ENCODE measurements at places on chromosomes 2 and 18.

DNA sequence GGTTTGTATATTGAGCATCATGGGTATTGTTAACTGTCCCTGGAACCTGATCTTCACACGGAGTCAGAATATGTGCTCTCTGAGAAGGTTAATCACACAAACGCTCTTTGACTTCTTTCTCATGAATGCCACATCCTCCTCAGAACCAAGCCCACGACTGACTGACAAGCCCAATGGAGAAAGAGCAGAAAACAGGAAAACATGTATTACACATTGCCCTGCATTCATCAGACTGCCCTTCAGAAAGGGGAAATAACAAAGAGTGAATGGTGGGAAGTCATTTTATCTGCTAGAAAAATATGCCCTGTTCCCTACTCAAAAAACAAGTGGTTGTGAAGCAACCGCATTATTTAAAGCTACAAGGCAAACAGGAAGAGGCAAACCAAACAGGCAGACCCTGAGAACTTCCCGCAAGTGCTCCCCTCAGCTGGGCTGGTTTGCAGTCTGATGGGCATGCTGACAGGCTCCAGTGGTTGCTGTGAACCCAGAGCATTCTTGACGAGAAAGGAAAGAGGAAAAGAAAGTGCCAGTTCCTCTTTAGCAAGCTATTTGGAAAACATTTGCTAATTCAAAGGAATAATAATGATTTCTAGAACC, 172.9 kb upstream of the SETBP1 start:
- no peak for DNase-seq

- DNase-seq, result no peak
Measured at GRCh38 chr18:48813833-48814489, 136.8 kb downstream of the SMAD7 start.

DNA sequence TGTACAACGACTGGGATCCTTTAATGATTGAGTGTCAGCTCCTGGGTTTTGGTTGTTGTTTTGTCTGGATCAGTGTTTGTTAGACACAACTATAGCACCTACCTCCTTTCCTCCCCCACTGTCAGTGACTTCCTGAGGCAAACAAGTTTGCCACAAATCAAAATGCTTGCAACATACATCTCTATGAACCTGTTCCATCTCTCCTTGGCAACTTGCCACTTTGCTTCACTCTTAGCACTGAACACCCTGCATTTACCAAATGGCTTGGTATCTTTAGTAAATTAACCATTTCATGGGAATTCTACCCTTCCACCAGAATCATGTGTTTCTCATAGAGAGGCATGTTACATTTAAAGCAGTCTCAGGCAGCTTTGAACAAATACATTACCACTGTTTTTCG, 301.1 kb upstream of the TANK start:
- DNase-seq, result no peak

DNA sequence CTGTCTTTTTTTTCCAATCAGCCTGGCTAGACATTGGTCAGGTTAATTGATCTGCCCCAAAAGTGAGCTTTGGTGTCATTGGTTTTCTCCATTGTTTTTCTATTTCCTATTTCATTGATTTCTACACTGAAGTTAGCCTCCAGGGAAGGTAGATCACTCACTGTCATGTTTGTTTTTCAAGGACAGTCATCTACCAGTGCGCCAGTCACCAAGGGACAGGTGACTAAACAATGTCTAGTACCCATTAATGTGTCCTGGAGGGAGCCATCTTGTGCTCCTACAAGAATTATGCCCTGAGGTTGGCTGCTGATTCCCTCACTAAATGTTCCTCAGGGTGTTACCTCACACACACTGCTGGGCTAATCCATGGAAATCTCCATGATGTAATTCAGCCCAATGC, 17.6 kb upstream of the USP40 start:
- no peak for DNase-seq

DNA sequence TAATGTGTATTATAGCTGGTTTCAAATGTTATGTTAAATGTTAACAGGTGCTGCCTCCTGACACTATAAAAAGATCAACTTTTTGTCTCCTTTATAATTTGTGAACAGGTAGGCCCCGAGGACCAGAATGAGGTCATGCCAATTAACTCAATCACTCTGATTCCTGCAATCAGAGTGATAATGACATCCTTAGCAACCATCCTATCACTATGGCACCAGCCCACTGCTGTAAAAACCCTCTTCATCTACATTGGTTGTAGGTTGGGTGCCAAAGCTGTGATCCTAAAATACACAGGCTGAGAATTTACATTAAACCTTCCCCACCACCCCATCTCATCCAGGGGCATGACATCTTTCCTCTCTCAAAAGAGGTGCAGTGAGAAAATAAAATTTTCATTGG, 103.5 kb downstream of the CPO start:
- no peak for DNase-seq

- no peak for DNase-seq
Measured at GRCh38 chr2:134238371-134238770, 15.5 kb upstream of the MGAT5 start.

DNA sequence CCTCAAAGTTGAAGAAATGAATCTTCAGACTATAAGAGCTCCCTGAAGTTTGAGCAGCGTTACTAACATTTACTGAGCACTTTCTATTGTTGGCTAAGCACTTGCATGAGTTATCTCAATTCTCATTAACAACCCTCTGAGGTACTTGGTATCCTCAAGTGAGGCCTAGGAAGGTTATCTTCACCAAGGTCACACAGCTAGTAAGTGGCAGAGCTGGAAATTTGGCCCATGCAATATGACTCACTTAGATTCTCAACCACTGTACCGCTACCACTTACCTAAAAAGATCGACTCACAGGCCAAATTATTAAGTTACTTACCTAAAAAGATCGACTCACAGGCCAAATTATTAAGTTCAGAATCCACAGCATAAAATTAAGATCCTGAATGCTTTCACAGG, 8.7 kb upstream of the METAP1D start:
- no peak for DNase-seq

- no peak for DNase-seq
Measured at GRCh38 chr2:14773696-14774095, 141.2 kb downstream of the LRATD1 start.

DNA sequence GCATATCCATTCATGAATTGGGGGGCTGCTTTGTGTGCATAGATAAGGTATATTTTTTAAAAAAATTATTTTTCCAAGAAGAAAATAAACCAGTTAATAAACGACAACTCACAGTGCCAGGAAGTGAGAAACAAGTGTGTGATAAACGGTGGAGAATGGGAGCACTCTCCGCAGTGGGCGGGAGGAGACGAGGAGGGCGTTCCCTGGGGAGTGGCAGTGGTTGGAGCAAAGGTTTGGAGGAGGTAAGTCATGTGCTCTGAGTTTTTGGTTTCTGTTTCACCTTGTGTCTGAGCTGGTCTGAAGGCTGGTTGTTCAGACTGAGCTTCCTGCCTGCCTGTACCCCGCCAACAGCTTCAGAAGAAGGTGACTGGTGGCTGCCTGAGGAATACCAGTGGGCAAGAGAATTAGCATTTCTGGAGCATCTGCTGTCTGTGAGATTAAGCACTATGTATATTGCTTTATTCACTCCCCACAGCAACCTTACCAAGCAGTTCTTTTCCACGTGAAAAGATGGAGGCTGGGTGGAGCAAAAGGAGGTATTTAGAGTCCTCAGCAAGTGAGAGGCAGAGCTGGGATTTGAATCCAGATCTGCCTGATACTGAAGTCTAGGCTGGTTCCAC, 27.0 kb upstream of the CASP8 start:
- DNase-seq, result no peak

DNA sequence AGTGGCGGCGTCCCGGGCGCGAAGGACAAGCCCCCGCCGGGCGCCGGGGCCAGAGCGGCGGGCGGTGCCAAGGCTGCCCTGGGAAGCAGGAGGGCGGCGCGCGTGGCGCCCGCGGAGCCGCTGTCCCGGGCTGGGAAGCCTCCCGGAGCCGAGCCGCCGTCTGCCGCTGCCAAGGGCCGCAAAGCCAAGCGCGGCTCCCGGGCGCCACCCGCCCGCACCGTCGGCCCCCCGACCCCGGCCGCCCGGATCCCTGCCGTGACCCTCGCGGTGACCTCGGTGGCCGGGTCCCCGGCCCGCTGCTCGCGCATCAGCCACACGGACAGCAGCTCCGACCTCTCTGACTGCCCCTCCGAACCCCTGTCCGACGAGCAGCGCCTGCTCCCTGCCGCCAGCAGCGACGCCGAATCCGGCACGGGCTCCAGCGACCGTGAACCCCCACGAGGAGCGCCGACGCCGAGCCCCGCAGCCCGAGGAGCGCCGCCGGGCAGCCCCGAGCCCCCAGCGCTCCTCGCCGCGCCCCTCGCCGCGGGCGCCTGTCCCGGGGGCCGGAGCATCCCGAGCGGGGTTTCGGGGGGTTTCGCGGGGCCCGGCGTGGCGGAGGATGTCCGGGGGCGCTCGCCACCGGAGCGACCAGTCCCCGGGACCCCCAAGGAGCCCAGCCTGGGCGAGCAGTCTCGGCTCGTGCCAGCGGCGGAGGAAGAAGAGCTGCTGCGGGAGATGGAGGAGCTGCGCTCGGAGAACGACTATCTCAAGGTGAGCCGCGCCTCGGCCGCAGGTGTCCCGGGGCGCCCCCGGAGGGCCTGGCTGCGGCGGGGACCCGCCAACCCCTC, 820 bp downstream of the MTCL1 start:
- DNase-seq, result no peak

GRCh38 chr18:3260995-3261372, 949 bp upstream of the MYL12B start:
- no peak for DNase-seq

DNA sequence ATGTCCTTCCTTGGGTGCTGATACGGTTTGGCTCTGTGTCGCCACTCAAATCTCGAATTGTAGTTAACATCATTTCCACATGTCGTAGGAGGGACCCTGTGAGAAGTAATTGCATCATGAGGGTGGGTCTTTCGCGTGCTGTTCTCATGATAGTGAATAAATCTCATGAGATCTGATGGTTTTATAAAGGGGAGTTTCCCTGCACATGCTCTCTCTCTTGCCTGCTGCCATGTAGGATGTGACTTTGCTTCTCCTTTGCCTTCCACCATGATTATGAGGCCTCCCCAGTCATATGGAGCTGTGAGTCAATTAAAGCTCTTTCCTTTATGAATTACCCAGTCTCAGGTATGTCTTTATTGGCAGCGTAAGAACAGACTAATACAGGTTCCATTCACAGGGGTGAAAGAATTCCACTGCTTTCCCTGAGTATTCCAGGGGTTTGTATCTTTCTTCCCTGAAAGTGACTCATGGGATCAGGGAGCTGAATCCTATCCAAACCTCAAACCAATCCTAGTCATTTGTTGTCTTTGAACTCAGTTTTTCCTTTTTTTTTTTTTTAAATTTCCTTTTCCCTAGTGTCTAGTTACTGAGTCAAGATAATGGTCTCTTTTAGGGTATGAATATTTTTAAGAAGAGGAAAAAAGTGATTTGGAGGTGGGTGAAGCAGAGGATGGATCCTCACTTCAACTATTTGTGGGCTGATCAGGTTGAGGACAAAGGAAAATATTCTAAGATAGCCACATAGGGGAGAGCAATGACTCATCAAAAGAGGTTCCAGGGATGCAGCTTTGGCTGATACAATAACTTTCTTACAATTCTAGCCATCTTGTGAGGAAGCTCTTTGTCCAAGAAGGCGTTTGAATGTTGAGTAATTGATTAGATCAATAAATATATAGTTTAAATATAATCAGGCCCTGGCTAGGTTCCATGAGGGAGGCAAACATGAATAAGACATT, 19.5 kb upstream of the KCNE4 start:
- DNase-seq, result no peak

GRCh38 chr2:71067567-71068217, 756 bp upstream of the NAGK start:
- no peak for DNase-seq

DNA sequence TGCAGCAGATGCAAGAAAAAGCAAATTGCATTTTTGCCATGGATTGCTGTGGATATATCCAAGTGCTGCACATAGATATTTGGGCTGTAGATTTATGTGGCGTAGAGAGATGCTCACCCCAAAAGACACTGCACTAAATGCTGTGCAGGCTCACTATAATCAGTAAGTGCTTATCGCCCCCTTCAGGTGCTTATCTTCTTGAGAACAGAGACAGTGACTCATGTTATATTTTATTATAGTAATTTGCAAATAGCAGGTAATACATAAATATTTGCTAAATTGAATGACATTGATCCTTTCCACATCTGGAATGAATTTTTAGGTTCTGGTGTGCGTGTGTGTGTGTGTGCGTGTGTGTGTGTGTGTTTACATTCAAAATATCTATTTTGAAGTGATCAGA, 36.8 kb upstream of the PLEKHM3 start:
- peak; percentile 16 for DNase-seq

DNA sequence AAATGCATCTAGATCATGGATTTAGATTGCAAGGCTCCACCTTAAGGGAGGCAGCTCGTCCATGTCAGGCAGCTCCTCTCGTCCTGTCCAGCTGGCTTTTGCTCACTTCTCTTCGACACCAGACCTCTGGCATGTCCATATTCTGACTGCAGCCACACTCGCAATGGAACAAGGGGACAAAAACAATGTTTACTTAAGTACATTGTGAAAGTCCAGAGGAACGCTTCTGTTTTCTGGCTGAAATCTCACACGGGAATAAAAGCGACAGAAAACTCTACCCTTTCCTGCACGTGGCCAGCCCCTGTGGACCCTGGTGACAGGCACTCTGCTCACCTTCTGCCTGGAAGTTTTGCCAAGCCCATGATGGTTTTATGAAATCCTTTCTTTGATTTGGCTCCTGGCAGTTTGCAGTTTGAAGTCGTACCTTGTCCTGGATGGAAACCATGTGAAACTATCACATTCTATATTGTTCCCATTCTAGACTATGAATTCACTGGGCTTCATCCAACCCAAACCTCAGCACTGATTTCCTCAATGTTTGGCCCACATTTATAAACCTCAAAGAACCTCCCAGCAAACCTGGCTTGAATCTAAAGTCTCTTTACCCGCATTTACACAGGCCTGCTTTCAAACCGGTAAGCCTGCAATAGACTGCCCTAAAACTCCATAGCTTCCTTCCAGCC, 134.3 kb upstream of the PIEZO2 start:
- DNase-seq, result no peak

DNA sequence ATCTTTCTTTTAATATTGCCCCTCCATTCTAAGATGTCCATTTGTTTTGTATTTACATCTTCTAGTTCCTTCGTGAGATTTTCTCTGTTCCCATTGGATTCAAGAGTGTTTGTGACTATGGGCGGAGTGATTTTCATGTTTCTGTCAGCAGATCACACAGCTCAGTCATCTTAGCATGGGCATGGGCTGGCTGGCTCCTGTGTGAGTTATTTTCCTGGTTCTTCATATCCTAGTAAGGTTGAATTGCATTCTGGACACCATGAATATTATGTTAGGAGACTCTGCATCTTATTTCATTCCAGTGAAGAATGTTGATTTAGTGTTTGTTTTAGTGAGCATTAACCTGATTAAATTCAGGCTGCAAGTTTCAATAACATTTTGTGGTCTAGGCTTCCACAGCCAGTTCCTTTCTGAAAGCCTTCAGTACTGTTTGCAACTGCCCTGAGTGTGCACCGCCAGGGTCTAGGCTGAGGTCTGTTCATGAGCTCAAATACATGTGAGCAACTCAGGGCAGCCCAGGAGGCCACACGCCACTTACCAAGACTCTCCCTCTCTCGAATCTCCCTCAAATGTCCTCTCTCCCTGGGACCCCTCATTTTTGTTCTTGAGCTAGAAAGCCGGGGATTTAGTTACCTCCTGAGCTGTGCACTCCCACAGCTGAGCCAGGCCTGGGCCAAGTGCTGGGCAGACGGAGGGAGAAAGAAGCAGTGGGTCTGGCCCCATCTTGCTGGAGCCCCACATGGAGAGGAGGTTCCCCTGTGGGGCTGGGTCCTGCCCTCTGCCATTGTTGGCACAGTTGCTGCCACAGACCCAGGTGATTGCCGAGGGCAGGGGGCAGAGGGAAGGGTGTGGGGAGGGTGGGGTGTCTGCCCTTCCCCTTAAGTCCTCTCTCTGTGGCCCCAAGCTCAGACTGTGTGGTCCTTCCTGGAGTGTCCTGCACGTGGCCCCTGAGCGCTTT, 145.9 kb downstream of the RTP5 start:
- no peak for DNase-seq

Data from DMS 273 treated with DMSO at 0.1 percent for 48 hours (cell line).